Activated CD4-positive, alpha-beta T cell treated with anti-CD3 and anti-CD28 coated beads for 4 hours (primary cell): ENCODE measurements at places on chromosomes 6 and 20.

GRCh38 chr6:13577926-13578325 is 3.5 kb downstream of the SIRT5 start:
- DNase-seq: no peak

- no peak for DNase-seq
Measured at GRCh38 chr6:54194067-54194466, 82.8 kb downstream of the MLIP start.

GRCh38 chr6:48280035-48280620 is 169.1 kb upstream of the PTCHD4 start:
- no peak for DNase-seq

- no peak for DNase-seq
Measured at GRCh38 chr6:22350109-22350508, 53.3 kb upstream of the PRL start.

DNA sequence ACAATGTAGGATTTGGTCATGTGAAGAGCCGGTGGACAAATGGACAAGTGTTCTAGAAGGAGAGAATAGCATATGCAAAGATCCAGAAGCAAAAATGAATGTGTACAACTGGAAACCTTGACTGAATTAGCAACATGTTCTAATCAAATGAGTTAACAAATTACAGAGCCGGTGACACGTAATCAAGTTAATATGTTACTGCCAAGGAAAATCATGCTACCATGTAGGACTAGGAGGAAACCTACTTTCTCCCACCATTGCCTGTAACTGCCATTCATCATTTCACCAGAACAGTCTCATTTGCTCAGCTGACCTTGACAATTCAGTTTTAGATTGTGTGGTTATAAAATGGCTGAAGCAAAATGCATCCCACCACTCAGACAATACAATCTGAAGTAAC is 179.4 kb downstream of the KIF16B start:
- no peak for DNase-seq

DNA sequence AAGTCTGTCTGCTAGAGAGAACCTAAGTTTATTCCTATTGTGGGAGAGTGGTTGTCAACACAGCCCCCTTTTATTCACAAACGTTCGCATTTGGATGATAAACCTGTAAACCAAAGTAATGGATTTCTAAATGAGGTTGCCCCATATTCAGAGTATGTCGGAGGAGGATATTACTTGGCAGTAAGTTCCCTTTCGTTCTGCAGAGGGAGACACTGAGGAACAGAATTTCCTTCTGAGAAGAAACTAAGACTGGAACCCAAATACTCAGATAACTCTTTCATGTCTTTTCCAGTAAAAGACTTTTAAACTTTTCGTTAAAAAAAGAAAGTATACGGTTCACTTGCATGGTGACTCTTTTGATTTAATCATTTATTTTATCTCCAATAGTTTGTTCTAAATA is 754.6 kb upstream of the MMS22L start:
- no peak for DNase-seq

- DNase-seq: no peak
Measured at GRCh38 chr6:55530931-55531330, 48.1 kb downstream of the HMGCLL1 start.

- no peak for DNase-seq
Measured at GRCh38 chr6:27130668-27131428, 116.7 kb upstream of the PRSS16 start.

- no peak for DNase-seq
Measured at GRCh38 chr6:159728531-159728964, 1.2 kb downstream of the WTAP start.

DNA sequence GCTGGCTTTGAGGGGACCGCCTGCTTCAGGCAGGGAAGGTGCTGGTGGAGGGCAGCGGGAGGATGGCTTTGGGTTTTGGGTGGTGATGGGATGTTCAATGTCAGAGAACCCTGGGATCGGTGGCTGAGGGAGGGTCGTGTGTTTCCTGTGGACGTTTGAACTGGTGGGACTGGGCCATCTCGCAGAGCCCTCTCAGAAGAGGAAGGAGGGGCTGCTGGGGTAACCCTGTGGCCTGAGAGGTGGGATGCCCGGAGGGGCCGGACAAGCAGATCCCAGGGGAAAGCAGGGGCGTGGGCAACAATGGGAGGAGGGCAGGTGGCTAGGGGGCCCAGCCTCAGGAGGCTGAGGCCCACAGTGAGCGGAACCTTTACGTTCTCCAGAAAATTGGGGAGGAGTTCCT is 34.9 kb downstream of the PYGB start:
- DNase-seq: no peak

- DNase-seq: no peak
Measured at GRCh38 chr6:128438393-128438792, 82.0 kb downstream of the PTPRK start.

DNA sequence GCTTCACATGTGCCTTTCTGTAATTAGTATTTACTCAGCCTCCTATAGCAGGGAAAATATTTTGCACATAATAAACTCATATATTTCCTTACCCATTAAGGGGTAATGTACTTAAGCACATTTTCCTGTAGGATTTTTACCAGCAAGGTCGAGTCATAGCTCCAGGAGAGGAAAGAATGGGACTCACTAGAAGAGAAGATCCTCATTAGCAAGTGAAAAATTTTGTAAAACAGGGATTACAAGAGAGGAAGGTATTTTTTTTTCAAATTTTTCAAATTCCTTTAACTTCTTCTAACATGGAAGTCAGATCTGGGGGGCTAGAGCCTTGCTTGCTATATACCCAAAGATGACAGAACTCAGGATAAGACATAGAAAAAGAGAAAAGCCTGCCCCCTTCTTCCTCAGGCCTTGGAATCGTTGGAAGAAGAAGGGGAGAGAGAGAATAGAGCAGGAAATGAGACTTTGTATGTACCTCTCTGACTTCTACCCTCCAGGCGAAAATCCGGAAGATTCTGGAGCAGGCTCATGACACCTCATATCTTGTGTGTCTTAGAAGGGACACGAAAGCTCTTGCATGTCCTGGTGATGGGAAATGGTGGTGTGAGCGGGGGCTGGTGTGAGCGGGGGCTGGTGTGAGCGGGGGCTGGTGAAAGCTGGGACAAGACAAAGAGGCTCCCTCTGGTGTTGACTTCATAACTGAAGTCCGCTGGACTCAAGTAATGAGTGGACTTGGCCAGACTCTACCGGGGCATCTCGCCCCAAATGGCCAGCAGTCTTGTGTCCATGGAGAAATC is 256.9 kb upstream of the PLCB4 start:
- DNase-seq: no peak

GRCh38 chr6:328136-328670 is 35.9 kb downstream of the DUSP22 start:
- DNase-seq: no peak

DNA sequence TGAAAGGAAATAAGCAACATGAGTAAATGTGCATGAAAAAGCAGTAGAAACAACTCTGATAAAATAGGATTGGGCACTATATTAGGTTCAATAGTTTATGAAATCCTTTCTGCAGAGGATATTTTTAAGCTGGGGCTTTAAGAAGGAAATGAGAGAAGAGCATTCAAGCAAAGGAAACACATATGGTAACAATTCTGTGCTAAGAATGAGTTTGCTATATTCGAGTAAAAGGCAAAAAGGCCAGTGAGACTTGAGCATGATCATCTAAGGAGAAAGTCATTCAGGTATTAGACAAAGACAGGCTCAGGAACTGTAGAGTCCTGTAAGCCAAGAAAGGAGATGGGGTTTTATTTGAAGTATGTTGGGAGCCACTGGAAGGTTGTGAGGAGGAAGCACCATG is 387.1 kb upstream of the FLRT3 start:
- no peak for DNase-seq
